A549 treated with AZD2906 at 1 μM for 4 hours (cell line): ENCODE measurements at places on chromosomes 13 and 19. TPM values are rescaled to one million over a fixed set of nuclear protein-coding genes. Genes with fewer than 3 reads are reported as not detected.

OR7C1 gene
- total RNA-seq, result not detected in 5 replicates

DPF1 gene
- total RNA-seq, result 4.3 to 5.4 TPM (median 4.4 TPM) in 5 replicates

NCAN gene
- total RNA-seq, result 0.02 to 0.08 TPM (median 0.06 TPM) in 5 replicates

MEDAG gene
- 0.13 to 0.36 TPM (median 0.32 TPM) in 5 replicates for total RNA-seq

GPR4 gene
- 0.15 to 0.66 TPM (median 0.22 TPM) in 5 replicates for total RNA-seq
